Right lobe of liver (tissue), 6 donors: ENCODE measurements at places on chromosomes 7 and 10. TPM values are rescaled to one million over a fixed set of nuclear protein-coding genes. Genes with fewer than 3 reads are reported as not detected.

DNA sequence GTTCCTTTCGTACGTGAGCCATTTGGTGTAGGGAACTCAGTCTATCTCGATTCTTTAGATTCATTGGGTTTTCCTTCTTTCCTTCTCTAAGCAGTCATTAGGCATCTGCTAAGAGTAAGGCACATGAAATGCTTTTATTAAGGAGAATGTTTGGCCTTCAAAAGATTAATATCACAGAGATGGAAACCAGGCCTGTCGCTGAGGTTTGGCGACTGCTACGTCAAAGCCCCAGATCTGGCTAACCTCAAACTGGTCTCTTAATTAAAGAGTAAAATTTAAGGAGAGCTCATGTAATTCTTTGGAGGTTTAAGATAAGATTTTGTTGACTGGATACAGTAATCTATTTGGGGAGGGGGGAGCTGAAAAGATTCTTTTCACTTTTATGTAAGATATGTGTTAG, 189.8 kb downstream of the JCAD start:
- DNase-seq = no peak

DNA sequence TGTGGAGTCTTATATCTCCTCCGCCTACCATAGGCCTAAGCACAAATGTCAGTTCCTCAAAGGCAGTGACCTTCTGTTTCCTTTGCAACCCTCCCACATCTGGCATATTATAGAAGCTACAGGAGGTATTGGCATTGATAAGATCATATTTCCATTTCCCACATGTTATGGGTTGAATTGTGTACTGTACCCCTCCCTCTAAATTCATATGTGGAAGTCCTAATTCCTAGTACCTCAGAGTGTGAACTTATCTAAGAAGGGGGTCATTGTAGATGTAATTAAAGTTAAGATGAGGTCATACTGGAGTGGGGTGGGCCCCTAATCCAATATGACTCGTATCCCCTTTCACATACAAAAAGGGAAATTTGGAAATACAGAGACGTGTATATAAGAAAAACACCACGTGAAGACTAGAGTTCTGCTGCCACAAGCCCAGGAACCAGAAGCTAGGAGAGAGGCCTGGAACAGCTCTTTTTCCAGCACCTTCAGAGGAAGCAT, 6.1 kb upstream of the LAMB4 start:
- DNase-seq = no peak

DNA sequence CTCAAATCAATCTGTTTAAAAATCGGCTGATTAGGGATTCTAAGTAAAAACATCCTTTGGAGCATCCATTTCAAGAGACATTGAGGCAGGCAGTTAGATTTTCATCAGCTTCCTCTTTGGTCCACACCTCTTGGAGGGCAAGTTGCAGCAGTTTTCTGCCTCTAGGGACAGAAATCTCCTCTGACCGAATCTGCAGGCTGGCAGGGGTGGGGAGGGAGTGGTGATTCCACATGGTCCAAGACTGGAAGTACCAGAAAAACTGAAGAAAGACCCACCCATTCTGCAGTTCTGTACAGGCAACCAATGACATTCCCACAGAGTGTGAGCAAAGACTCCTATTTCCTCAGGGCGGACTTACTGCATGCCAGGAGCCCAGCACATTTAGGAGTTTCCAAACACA, 29.0 kb downstream of the FGFBP3 start:
- DNase-seq = no peak

DNA sequence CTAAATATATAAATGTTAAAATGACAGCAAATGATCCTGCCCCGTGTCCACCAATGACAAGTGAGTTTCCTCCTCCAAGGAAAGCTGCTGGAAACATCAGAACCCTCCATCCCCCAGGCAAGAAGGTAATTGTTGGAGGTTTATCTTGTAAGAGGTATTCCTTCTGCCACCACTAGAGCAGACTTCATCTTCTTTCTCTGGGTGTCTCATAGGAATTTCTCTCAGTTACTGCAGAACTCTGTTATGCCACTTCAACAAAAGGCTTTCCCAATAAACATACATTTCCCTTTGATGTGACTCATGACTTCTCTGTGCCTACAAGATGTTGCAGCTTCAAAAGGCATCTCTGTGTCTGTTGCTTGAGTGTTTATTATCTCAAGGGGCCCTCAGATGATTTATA, 279.1 kb downstream of the BMPER start:
- DNase-seq = no peak

DNA sequence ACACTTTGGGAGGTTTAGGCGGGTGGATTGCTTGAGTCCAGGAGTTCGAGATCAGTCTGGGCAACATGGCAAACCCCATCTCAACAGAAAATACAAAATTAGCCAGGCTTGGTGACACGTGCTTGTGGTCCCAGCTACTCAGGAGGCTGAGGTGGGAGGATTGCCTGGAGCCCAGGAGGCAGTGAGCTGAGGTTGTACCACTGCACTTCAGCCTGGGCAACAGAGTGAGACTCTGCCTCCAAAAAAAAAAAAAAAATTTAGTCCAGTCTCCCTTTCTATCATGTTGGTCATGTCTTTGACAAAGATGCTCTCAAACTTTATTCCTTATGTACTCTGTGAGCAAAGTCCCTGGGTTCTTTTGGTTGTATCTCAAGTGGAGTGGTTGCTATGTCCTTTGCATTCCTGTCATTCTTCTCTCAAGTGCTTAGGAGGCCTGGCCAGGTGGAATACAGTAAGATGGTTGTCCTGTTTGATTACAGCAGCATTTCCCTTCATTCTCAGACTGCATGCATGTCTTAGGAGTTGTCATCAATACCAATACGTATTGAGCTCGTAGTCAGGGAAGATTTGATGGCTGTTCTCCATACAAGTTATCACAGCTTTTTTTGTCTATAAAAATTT, 85.7 kb downstream of the MMRN2 start:
- DNase-seq = no peak

GRCh38 chr10:31693491-31693890, 235.1 kb downstream of the ARHGAP12 start:
- DNase-seq = no peak

- DNase-seq = no peak
Observed at GRCh38 chr7:26664735-26665416, 199.5 kb downstream of the SKAP2 start.

Gene CDHR3
- total RNA-seq = 4.1 TPM

DNA sequence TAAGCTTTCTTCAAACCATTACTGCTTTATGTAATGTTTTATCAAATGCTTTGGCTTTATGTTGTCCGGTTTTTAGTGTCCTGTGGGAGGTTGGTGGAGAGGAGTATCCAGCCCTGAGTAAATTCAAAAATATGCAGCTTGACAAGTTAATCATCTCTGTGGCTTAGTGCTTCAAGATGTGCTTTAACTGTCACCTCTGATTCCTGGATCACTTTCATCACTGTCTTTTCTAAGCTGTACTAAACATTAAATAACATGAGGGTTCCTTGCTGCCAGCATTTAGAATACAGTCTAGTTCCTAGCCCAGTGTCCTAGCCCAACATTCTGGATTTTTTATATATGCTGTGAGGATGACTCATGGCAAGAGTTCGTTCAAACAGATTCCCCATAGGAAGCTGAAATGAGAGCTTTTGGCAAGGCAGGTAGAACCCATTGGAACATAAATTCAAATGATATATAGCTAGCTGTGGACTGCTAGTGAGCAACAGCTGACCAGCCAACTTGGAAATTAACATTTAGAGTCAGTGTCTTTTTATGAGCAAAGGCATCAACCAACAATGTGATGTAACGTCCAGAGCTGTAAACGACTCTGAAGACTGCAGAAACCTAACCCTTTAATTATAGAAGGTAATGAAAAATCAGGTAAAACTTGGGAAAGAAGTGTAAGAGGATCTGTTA, 80.6 kb upstream of the OIT3 start:
- no peak for DNase-seq

GRCh38 chr7:101370836-101371235, 8.2 kb downstream of the COL26A1 start:
- no peak for DNase-seq

DNA sequence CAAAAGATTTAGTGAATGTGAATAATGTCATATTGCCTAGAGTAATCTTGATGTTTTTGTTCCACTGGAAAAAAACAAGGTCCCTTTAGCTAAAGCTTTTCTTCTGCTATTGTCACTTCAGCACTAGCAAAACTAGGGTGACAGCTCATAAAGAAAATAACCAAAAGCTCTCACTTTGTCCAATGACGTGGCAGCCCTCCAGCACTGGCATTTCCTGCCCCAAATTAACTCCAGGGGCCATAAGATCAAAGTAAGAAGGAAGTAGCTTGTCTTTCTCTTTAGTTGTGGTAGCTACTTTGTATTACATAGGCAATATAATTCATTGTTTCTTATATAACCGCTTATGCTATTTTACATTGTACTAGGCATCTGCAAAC, 47.3 kb downstream of the LRRN3 start:
- DNase-seq = peak; percentile 37

DNA sequence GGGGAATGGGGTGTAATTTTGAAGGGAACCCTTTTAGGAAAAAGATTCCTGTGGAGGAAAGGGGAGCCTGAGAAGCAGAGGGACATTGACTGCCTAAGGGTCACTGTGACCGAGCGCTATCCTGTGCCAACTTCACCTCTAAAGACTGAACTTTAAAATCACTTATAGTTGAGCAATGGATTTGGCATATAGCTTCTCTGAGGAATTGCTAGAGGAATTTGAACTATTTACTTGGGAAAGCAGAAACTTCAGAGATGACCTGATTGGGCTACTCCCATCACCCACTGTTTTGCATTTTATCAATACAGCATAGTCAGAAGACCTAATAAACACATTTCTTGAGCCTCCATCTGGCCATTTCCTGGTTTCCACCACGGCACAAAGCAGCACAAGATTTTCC, 23.7 kb upstream of the WNT16 start:
- DNase-seq = no peak

Gene NPSR1
- not detected for total RNA-seq

GRCh38 chr7:50653981-50654425, 88.8 kb upstream of the DDC start:
- peak; percentile 37 for DNase-seq

DNA sequence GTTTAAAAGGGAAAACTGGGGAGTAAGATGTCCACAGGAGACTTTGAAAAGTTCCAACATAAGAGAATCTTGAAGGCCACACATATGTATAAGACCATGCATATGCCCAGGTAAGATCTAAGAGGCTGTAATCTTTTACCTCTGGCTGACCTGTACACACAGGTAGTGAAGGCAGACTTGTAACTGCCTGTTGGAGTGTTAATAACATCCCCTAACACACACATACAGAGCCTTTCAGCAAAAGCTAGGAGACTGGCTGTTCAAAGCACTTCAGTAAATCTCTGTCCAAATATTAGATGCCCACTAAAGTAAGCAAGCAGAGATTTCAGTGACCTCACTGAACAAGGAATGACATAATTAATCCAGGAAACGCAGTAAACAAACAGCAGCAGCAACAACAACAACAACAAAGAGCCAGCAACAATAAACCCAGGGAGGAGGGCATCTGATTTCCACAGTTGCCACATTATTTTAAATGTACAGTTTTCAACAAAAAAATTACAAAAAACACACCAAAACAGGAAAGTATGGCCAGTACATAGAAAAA, 15.0 kb downstream of the CYP51A1 start:
- no peak for DNase-seq

- DNase-seq = no peak
Observed at GRCh38 chr10:102230861-102231356, 4.8 kb downstream of the ELOVL3 start.

Gene PRLHR
- not detected for total RNA-seq

DNA sequence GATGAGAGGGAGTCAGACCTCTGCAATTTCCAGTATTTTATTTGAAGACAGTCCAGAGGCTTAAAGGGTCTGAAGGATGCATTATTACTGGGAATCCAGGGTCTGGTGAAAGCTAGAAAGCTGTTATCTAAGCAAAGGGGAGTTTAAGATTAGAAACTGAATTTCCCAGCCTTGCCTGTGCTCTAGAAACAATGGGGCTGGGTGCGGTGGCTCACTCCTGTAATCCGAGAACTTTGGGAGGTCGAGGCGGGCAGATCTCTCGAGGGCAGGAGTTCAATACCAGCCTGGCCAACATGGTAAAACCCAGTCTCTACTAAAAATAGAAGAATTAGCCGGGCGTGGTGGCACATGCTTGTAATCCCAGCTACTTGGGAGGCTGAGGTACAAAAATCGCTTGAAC, 71.5 kb upstream of the ANLN start:
- no peak for DNase-seq

DNA sequence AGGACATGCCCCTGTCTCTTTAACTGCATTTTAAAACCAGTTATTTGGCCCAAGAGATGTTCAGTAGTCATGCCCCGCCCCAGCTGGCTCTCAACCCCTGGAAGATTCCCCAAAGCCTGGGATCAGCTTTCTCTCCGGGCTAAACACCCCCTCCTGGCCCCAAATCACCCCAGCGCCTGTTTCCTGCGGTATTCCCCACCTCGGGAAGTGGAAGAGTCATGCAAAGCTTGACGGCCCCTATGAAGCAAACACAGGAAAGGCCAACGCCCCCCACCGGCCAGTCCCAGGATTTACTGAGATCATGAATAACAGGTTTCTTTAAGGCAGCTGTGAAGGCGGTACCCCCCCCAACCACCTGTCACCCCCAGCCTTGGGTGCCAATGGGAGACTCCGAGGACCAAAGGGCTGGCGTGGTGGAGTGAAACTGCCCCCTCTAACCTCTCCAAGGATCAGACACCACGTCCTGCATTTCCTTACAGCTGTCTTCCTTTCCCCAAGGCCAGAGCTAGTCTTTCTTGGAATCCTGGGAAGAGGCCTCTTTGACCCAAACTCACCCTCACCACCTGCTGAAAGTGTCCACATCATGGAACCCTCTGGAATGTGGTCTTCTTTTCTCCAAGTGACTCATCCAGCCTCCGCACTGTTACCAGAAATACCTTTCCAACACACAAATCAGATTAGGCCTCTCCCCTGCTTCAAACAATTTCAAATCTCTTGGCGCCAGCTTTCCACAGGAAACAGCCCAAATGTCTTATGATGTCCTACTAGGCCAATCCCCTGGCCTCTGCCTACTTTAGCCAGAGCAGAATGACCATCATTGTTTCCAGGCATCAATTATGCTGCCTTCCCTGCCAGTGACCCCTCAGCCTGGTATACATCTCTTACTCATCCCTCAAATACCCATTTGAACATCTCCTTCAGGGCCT, 301.5 kb downstream of the ZEB1 start:
- DNase-seq = no peak
